ENCODE measurements at places on chromosomes 7 and 10.

GRCh38 chr7:25478925-25479324, 250.6 kb upstream of the NPVF start:
- no peak for DNase-seq

DNA sequence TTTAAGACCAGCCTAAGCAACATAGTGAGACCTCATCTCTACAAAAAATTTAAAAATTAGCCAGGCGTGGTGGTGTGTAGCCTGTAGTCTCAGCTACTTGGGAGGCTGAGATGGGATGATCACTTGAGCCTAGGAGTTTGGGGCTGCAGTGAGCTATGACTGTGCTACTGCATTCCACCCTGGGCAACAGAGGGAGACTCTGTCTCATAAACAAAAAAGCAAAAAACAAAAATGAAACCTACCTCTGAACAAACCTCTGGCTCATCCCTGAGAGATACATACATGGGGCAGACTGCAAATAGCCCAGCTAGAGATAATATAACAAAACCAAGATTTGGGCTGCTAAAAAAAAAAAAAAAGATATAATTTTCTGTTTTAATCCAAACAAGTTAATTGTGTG, 19.5 kb downstream of the C10orf67 start:
- DNase-seq, result no peak

- no peak for DNase-seq
Observed at GRCh38 chr7:112160130-112160770, 45.9 kb downstream of the DOCK4 start.

DNA sequence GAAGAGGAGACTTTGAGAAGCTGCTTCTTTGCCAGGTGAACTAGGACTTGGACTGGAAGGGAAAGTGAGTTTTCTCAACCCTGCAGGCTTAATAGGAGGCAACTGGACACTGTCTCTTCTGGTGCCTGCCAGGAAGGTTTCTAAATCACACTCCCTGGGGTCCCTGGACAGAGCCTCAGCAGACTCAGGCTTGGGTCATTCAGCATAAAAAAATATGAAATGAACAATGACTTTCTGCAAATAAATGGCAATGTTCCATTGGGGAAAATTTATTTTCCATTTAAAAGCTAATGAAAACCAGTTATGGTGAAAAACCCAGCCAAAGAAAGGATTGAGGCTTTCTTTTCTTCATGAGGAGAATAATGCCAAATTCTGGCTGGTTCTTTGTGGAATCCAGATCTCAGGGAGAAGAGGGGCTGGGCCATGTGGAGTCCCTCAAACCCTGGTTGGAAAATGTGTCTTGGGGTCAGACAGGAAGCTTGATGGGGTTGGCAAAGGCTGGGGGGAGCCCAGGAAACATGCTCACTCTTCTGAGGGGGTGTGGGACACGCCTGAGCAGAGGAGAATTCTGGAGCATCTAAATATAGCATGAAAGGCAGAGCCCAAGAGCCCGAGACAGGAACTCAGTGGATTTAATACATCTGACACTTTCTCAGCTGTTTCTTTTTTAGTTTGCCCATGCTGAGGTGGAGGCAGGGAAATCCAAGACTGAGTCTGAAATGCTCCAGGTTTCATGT, 65.2 kb upstream of the EMX2 start:
- no peak for DNase-seq

GRCh38 chr7:74405191-74405898, 48.4 kb upstream of the GTF2IRD1 start:
- DNase-seq, result peak; percentile 67

GRCh38 chr7:141597966-141598365, 46.8 kb downstream of the AGK start:
- DNase-seq, result no peak

DNA sequence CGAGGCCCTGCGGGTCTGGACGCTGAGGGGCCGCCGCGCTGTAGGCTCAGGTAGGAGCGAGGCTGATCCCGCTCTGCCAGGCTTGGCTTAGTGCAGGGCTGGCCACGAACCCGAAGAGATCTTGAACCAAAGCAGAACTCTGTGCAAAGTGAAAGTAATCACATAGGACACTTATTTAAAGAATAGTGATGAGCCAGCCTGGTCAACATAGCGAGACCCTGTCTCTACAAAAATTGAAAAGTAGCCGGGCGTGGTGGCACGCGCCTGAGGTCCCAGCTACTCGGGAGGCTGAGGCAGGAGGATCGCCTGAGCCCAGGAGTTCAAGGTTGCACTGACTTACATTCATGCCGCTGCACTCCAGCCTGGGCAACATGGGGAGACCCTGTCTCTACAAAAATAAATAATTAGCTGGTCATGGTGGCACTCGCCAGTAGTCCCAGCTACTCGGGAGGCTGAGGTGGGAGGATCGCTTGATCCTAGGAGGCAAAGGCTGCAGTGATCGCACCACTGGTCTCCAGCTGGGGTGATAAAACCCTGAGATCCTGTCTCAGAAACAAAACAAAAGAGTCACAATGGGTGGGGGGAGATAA, 541 bp downstream of the ZSCAN25 start:
- DNase-seq, result no peak

DNA sequence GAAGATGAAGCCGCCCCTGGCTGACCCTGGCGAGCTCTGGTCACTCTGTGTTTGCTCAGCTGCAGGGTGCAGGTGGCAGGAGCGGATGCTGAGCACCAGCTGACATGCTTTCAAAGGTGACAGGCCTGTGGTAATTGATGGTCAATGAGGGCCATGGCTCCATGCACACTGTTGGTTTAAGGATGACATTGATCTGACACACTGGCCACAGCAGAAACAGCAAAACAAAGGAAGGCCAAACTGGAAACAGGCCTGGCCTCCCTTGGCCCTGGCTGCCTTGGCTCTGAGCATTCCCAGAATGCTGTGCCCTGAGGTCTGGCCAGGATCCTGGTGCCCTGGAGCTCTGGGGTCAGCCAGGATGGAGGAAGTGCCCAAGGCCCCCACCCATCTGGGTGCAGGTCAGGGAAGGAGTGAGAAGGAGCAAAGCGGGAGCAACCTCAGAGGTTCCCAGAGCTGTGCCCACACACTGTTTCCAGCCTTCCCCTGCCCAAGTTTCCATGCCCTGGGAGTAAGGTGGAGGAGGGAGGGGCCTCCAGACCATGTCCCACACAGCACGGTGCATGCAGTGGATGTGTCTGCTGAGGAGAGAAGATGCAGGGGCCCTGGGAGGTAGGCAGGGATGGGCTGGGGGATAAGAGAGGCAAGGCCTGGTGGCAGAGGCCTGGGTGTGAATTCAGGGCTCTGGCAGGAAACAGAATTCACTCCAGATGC, 302.2 kb downstream of the RPS24 start:
- no peak for DNase-seq

- no peak for DNase-seq
Observed at GRCh38 chr7:151423226-151423625, 13.4 kb upstream of the WDR86 start.

DNA sequence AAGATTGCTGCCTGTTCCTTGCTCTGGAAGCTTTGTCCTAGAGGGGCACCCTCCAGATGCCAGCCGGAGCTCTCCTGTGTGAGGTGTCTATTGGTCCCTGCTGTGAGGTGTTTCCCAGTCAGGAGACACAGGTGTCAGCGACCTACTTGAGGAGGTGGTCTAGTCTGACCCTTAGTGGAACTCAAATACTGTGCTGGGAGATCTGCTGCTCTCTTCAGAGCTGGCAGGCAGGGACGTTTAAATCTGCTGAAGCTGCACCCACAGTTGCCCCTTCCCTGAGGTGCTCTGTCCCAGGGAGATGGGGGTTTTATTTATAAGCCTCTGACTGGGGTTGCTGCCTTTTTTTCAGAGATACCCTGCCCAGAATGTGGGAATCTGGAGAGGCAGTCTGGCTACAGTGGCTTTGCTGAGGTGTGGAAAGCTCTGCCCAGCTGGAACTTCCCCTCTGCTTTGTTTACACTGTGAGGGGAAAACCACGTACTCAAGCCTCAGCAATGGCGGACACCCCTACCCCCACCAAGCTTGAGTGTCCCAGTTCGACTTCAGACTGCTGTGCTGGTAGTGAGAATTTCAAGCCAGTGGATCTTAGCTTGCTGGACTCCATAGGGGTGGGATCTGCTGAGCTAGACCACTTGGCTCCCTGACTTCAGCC, 119.2 kb downstream of the PPP1R9A start:
- no peak for DNase-seq

- DNase-seq, result no peak
Observed at GRCh38 chr10:124526621-124527267, 65.1 kb downstream of the LHPP start.

DNA sequence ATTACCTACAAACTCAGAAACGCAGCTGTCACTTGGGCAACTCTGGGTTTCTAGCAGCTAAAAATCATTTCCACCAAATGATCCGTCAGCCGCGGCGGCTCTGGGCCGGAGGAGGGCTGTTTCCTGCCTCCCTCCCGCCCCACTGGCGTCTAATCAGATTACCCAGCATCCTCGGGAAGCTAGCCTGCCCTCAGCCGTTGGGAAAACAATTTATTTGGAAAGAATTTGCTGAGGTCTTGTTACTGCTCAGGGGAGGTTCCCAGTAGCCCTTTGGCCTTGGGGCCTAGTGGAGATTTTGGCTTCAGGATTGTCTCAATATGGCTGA, 65.0 kb upstream of the ADGRA1 start:
- DNase-seq, result no peak

Data from NCI-H1105 treated with DMSO at 0.1 percent for 48 hours (cell line).